ENCODE measurements at places on chromosomes 2 and 18.

DNA sequence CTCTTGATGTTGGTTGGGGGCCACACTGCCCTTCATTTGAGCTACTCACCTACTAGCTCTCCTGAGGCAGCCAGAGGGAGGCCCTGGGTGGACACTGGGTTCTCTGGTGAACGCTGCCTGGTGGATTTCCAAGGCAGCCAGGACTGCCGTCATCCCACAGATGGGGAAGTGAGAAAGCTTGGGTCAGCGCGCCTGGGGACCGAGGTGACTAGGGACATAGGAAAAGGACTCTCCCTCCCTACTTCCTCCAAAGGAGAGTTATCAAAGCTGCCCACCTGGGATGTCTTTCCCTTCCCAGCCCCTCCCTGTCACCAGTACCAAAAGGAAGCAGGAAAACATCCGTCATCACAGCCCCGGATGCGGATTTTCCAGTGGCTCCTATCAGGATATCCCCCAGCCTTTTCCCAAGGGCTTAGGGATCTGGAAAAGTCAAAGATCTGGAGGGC is 3.8 kb upstream of the SEMA4C start:
- DNase-seq: no peak

GRCh38 chr2:124570872-124571271 is 545.8 kb downstream of the CNTNAP5 start:
- no peak for DNase-seq

- DNase-seq: no peak
These were observed 225.4 kb upstream of the SIX3 start for GRCh38 chr2:44716131-44716530.

- no peak for DNase-seq
These were observed 213.8 kb downstream of the BCL2 start for GRCh38 chr18:63105636-63106316.

- DNase-seq: no peak
These were observed 134.4 kb downstream of the OSR1 start for GRCh38 chr2:19224011-19224410.

DNA sequence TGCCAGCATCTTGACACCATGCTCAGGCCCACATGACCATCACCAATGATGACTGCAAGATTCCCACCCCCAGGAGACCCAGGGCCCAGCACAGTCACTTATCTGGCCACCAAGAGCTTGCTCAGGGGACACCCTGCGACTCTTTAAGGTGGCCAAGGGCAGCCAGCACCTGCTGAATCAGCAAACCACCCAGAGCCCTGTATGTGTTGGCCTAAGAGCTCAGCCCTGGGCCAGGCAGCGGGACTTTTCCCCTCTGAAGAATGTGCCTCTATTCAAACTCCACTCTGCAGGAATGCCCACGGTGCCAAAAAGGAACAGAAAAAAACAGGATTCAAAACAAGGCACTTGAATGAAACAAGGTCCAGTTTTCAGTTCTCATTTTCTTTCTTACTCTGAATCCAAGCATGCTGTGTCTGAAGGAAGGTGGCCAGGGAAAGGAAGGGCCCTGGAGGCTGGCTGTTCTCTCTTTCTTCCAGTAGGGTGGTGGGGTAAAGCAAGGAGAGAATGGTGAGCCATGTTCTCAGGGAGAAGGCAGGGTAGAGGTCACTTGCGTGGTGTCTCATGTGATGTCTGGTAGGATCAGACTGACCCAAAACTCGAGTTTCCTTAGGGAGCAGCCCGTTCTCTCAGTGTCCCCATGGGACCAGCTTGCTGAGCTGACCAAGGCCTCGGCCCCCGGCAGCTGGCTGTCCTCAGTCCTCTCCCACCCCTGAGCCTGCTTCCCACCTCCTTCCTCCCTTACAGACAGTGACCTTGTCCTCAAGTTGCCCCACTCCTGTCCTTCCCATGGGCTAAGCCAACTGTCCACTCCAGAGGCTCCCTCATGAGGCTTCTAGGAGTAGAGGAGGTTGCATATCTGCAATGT is 150.0 kb downstream of the RNF152 start:
- no peak for DNase-seq

- no peak for DNase-seq
These were observed 45.2 kb upstream of the NFU1 start for GRCh38 chr2:69482471-69482870.

DNA sequence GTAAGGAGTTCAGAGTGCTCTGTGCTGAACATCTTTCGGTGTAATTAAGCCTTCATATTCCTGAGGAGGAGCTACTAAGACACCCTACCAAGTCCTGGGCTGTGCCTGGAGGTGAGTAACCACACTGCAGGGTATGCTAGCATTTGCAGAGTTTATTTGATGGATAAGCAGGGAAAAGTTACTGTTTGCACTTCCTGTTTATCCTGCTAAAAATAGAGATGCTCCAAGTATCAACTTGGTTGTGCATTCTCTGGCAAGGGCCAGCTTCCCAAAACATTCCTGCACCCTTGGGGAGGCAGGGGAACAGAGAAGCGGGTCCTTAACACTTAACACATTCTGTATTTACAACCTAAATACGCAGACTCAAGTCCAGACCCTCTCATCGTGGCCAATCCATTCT is 49.8 kb downstream of the PARD6G start:
- DNase-seq: no peak

DNA sequence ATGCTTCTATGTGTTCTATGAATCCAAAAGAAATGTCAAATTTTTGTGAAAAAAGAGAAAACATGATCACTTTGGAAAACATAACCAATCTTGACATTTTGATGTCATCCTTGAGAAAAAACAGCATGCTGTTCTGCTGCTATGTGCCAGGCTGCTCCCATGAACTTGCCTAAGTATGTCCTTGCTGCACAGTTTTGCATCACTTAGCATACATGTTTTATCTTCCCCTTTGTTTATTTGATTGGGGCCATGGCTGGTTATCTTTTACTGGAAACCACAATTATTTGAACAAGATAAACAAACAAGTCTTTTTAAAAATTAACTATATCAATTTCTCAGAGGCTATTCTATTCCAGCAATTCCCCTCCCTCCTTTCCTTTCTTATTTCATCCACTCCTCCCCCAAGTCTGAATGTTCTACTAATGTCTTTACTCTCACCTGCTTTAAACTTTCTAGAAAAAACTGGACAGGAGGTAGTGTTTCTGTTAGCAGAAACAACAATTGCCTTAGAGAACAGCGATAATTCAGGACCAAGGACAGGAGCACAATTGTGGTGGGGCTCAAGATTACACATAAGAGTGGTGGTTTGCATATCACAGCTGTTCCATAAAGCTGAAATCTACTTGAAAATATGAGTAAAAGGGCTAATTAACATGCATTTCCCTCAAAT is 6.7 kb downstream of the AOX1 start:
- DNase-seq: no peak

GRCh38 chr2:217741381-217741955 is 261.3 kb downstream of the TNS1 start:
- DNase-seq: no peak

- DNase-seq: no peak
These were observed 12.2 kb downstream of the BAZ2B start for GRCh38 chr2:159604159-159604558.

DNA sequence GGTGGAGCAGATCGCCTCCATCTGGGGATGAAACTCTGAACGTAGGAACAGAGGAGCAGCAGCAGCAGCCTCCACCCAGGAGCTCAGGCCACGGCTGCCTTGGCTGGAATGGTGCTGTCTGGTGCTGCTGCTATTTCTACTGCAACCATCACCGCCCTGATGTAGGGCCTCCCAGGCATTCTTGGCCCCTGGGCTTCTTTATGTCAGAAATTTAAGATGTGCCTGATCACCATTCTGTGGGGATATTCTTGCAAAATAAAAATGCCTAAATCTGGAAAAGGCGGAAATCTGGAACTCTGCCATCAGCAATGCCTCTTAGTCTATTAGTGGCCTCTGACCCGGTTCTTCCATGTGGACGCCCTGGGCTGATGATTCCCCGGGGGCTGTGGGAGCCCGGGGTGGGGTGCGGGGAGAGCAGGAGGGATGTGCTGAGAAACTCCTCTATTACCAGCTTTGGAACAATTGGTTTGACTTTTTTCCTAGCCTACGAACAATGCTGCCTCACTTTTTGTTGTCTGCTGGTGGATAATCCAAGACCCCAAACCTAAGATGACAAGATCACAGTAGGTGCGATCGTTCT is 47.2 kb downstream of the FAM124B start:
- DNase-seq: no peak

DNA sequence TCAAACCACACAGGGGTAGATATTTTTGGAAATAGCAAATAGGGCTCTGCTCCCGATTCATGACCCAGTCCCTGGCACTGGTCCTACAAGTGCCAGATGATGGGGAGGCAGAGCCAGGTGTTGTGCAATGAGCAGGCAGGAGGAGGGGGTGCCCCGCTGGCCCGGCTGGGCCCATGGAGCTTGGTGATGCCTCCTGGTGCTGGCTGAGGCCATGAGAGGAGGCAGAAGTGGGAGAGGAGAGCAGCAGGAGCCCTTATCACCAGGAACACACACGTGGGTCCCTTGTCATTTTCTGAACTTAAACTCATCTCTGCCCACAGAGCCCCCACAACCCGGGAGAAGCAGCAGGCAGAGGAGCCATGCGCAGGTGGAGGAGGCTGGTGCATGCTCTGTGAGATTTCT is 90.5 kb upstream of the MAPK4 start:
- DNase-seq: no peak

DNA sequence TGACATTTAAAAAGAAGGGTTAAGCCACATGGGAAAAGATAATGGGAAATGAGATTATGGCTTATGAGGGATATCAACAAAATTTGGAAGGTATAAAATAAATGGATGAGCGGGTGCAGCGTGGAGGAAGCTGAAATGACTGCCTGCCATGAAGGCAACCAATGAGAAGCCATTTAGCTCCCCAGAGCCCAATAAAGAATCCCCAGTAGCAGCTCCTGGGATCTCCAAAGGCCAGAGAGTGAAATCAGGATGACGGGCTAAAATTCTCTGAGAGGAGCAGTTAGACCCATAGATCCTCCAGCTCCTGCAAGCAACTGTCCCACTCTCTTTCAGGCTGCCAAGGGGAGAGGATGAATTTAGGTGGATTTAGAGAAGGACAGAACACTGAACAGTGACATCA is 12.9 kb upstream of the MAPRE3 start:
- no peak for DNase-seq

DNA sequence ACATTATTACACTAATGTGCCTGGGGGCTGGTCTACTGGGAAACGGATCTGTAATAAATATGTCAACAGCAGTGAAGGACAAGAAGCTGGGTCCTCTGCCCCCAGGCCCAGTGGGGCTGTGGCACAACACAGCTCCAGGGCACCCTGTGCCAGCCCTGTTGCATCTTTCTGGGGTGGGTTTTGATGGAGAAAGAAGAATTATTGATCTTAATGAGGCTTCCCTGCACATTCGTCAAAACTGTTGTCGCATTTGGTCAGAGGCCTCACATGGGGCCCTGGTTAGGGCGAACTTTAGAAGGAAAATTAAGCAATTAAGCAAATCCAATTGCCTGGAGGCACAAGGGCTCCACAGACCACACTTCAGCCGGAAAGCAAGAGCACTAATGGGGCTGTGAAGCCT is 30.0 kb upstream of the TWIST2 start:
- no peak for DNase-seq

- no peak for DNase-seq
These were observed 58.9 kb downstream of the CXCR4 start for GRCh38 chr2:136059036-136059472.

DNA sequence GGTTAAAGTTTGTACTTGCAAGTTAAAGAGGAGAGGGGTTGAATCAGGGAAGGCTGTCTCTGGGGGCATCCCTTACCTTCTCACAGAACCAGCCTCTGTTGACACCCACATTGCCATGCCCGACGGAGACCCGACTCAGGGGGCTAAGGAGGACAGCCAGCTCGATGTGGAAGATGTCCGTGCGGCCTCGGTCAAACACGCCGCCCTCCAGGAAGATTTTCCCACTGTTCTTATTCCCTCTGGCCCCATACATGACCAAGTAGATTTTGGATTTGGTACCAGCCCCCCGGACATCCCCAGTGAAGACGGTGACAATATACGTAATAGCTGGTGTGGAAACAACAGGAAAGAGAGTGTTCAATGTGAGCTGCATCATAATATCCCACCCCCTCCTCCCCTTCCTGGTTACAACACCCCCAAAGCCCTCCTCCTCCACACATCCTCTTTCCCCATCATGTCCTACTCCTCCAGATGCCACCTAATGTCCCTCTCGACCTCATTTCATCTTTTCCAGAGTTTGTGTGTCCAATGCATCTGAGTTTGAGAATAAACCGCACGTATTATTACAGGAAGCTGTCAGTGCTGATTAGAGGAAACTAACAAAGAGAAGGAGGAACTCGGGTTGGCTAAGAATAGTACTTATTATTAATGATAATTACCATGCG is 55.7 kb downstream of the LOXHD1 start:
- no peak for DNase-seq

- no peak for DNase-seq
These were observed 52.5 kb upstream of the LTBP1 start for GRCh38 chr2:32894119-32894728.

DNA sequence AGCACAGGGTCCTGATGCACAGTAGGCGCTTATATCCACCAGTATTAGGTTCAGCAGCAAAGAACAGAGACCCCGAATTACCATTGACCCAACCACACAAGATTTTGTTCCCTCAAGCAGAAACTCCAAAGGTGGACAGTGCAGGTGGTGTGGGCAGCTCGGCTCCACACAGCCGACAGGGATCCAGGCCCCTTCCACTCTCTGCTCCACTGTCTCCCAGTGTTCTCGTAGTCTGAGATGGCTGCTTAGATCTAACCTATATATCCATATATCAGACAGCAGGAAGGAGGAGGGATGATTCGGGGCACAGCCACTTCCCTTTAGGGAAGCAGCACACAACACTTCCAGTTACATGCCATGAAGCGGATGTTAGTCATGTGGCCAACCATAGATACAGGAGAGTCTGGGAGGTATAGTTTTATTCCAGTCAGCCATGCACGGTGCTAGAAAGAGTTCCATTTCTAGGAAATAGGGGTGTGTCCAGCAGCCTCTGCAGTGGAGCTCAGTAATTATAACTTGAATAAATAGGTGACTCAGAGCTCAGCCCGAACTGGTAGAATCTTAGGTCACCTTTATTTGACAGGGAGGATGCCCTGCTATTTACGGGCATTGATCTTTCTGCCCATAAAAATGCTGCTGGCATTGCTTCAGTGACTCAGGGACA is 158.9 kb downstream of the TWIST2 start:
- no peak for DNase-seq

GRCh38 chr18:9762526-9762925 is 54.4 kb downstream of the RAB31 start:
- no peak for DNase-seq

DNA sequence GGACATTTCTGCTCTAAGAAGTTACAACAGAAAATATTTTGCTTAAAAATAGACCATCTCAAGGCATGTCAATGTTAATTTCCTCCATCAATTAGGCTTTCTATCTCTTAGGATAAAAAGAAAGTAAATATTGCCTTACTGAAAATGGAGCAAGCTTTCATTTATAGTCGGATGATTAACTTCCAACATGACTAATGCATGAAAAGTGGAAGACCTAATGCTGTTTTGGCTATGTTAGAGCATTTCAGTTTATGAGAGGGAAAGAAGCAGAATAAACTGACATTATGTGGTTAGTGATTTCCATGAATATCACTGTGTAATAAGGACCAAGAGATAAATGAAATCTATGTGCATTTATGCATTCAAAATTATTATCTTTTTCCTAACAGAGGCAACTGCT is 475.2 kb upstream of the UBE2E3 start:
- DNase-seq: no peak
